Myocyte (in vitro differentiated cells): ENCODE measurements at places on chromosomes 1 and 21. TPM values are rescaled to one million over a fixed set of nuclear protein-coding genes. Genes with fewer than 3 reads are reported as not detected.

The KCND3 gene
- under 0.01 and 0.03 TPM in 2 replicates for total RNA-seq

The AMIGO1 gene
- total RNA-seq: 0.37 and 0.42 TPM in 2 replicates

The TGFB2 gene
- 18.4 and 20.8 TPM in 2 replicates for total RNA-seq

The LRRC42 gene
- total RNA-seq: 35.7 and 39.9 TPM in 2 replicates

The ST7L gene
- 21.3 and 26.3 TPM in 2 replicates for total RNA-seq

The GNAT2 gene
- 0.13 TPM in 1 of 2 replicates, not detected in the other for total RNA-seq

The RPE65 gene
- 0.36 and 0.80 TPM in 2 replicates for total RNA-seq
